ENCODE measurements at places on chromosomes 5 and 9.

- peaks cover 15% of the 10 kb centered on the region for H3K4me1 ChIP-seq
- peaks cover 71% of the 10 kb centered on the region for H3K27me3 ChIP-seq
- no peak within 1 kb of the TSS for H3K27ac ChIP-seq
- no peak for DNase-seq
- no peaks in the 10 kb centered on the region for H3K36me3 ChIP-seq
- H3K4me3 ChIP-seq, result peak within 1 kb of the TSS; percentile 67
Measured at GRCh38 chr5:73120222-73121118, at the start of gene TMEM171. TMEM171 (plus strand) TSS chr5:73120575; CDS start chr5:73123374, 2,799 bp downstream.

DNA sequence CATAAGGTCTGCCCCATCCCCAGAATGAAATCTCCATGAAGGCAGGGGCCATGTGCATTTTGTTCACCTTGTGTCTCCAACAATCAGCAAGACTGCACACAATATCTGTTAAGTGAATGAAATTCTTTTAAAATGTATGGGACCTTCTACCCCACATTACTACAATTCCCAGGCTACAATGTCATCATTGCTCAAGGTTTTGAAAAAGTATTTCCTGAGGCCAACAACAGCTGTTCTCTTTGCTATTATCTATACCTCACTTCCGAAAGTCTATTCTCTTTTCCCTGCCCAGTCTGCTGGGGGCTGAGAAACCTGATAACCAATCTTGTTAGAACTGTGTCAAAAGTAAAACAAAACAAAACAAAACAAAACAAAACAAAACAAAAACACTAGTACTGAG lies 29.2 kb downstream of the HOMER1 start:
- H3K27me3 ChIP-seq, result no peaks in the 10 kb centered on the region
- peaks cover 32% of the 10 kb centered on the region for H3K4me1 ChIP-seq
- no peak for DNase-seq
- H3K36me3 ChIP-seq, result no peaks in the 10 kb centered on the region

DNA sequence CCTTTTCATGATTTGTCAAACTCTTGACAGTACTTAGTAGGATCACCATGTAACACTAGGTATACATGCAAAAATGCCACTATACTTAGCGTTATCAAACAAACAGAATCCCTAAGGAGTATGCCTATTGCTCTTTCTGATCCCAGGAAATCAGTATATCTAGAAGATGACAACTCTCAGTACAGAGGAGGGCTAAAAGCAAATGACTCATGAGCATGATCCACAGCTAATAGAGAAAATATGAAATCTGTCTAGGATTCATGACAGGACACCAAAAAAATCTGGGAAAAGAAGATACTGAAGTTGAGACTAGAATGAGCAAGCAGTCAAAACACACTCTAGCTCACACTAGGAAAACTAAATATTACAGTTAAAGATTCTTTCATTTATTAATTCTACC lies 89.2 kb downstream of the RAPGEF6 start:
- no peak for DNase-seq
- H3K27ac ChIP-seq, result no peak overlapping the region
- no peaks in the 10 kb centered on the region for H3K27me3 ChIP-seq
- peaks cover 9% of the 10 kb centered on the region for H3K36me3 ChIP-seq

GRCh38 chr5:143052967-143053682 lies 282.9 kb downstream of the ARHGAP26 start:
- peaks cover 28% of the 10 kb centered on the region for H3K36me3 ChIP-seq
- no peak for DNase-seq
- no peak overlapping the region for H3K4me3 ChIP-seq
- H3K27me3 ChIP-seq, result no peaks in the 10 kb centered on the region
- peaks cover 70% of the 10 kb centered on the region for H3K4me1 ChIP-seq

DNA sequence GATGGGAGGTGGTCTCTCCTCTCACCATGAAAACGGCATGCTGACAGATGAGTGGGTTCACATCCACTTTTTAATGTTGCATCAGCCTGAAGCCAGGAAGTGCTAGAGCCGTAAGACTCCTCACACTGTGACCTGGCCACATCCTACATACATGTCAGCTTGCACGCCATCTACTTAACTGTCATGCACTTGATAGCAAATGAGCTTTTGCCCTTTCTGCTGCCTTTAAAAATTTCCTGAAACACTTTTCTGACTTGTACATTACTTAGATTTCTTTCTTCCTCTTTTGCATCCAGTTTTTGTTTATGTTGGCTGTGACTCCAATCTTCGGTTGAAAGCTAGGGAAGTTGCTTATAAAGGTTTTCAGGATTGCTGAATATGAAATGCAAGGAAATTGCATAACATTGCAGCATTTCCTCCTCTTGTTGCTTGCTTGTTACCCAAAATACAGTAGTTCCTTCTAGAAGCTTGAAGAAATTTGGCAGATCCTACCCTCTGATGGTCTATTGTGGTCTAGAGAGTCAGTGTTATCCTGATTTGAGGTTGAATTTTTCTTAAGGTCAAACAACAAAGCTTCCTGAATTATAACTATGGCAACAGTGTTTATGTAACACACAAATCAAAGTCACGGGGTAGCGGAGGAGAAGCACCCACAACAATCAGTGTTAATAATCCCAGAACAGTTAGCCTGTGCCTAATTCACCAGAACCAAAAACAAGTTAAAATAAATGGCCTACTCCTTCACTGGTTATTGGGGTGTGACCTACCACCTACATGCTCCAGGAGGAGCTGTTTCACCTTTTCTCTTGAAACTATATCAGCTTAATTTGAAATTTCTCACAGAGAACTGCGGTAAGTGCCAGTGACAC lies 232.5 kb downstream of the ARHGAP26 start:
- no peaks in the 10 kb centered on the region for H3K36me3 ChIP-seq
- no peak for DNase-seq
- peaks cover 75% of the 10 kb centered on the region for H3K4me1 ChIP-seq
- peak overlapping the region; percentile 13 for H3K4me3 ChIP-seq
- peak overlapping the region; percentile 78 for H3K27ac ChIP-seq

DNA sequence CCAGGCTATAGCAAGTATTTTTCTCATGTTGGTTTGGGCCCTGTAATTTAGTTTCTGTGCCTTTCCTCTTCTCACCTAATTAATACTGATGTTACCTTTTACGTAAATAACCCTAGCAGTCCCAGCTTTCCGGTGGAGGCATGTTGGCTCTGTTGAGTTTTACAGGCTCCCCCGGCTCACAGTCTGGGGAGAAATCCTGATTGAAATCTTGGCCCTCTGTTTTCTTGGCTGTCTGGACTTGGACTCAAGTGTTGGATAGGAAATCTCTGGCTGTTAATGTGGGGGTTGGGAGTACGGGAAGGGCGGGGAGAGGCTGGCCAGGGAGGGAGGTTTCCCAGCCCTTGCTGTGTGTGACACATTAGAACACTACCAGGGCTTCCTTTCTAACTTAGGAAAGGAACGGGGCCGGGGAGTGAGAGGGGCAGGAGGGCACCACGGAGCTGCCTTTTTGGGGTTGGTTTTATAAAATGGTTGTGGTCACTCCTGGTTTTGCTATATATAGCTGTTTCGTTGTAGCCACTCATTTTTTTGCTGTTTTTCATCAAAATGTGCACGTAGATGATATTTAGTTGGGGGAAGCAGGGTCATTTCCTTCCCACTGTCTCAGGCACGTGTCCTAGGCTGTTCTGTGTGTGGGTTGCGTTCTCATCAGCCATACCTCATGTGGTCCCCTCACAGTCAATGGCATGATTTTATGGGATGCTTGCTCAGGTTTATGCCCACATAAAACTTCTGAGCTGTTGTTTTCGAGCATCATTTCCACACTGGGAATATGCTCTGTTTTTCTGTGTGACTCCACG lies 11.0 kb downstream of the TRIO start:
- no peaks in the 10 kb centered on the region for H3K36me3 ChIP-seq
- peaks cover 76% of the 10 kb centered on the region for H3K4me1 ChIP-seq
- peak; percentile 71 for DNase-seq
- no peaks in the 10 kb centered on the region for H3K27me3 ChIP-seq

DNA sequence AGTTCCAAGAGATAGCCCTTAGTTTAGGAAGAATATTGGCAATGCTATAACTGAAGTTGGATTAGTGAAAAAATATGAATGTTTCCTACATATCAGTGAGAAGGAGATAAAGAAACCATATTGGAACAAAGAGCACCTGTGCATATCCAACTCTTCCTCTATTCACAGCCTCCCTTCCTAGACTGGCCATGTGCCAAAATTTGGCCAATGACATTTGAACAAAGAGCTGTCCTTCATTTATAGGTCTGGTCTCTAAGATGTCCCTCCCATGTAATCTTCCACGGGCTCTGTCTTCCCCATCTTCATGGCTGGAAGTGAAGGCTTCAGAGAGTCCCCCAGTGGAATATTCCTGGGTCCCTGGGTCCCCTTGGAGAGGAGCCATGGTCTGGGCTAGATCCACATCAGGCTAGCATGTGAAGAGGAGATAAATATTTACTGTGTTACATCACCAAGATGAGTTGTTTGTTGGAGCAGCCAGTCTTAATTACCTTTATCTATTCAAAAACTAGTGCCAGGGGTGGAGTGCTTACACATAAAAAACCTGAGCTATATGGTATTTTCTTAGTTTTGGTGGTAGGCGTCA lies 190.0 kb upstream of the S1PR3 start:
- no peaks in the 10 kb centered on the region for H3K27me3 ChIP-seq
- no peak for DNase-seq
- no peak overlapping the region for H3K4me3 ChIP-seq
- no peak overlapping the region for H3K27ac ChIP-seq

GRCh38 chr5:93226202-93226735 lies 354.8 kb downstream of the NR2F1-AS1 start:
- no peak overlapping the region for H3K27ac ChIP-seq
- H3K4me1 ChIP-seq, result no peaks in the 10 kb centered on the region

GRCh38 chr5:172875505-172876279 lies 41.6 kb downstream of the ERGIC1 start:
- H3K4me1 ChIP-seq, result peaks cover 88% of the 10 kb centered on the region
- peak overlapping the region; percentile 95 for H3K27ac ChIP-seq
- no peaks in the 10 kb centered on the region for H3K36me3 ChIP-seq
- no peak overlapping the region for H3K4me3 ChIP-seq
- no peak for DNase-seq

- H3K27me3 ChIP-seq, result peaks cover 63% of the 10 kb centered on the region
- peaks cover 41% of the 10 kb centered on the region for H3K4me1 ChIP-seq
- no peaks in the 10 kb centered on the region for H3K36me3 ChIP-seq
- DNase-seq, result no peak
Measured at GRCh38 chr9:135087899-135088347, 455 bp downstream of the OLFM1 start.

- no peaks in the 10 kb centered on the region for H3K27me3 ChIP-seq
- H3K36me3 ChIP-seq, result no peaks in the 10 kb centered on the region
- no peak overlapping the region for H3K27ac ChIP-seq
- no peaks in the 10 kb centered on the region for H3K4me1 ChIP-seq
Measured at GRCh38 chr9:70949239-70949638, 172.2 kb downstream of the TRPM3 start.

DNA sequence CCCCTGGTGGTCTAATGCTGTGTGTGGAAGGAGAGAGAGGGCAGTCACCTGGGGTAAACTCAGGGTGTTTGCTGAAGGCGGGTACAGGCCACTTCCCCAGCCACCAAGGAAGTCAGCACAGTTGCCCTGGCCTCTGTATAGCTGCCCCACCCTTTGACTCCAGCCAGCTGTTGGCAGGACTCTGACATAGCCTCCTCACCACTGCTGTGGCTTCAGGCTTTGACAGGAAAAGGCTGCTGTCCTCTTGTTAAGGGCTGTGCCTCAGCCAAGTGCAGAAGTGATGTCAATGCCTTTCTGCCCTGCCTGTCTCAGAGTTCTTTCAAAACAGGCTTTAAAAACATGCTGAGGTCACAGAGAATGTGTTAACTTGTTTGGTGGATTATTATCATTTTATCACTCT lies 487.2 kb upstream of the KLF4 start:
- peaks cover 18% of the 10 kb centered on the region for H3K4me1 ChIP-seq
- H3K27ac ChIP-seq, result peak overlapping the region; percentile 34
- no peaks in the 10 kb centered on the region for H3K36me3 ChIP-seq
- DNase-seq, result peak; percentile 72

DNA sequence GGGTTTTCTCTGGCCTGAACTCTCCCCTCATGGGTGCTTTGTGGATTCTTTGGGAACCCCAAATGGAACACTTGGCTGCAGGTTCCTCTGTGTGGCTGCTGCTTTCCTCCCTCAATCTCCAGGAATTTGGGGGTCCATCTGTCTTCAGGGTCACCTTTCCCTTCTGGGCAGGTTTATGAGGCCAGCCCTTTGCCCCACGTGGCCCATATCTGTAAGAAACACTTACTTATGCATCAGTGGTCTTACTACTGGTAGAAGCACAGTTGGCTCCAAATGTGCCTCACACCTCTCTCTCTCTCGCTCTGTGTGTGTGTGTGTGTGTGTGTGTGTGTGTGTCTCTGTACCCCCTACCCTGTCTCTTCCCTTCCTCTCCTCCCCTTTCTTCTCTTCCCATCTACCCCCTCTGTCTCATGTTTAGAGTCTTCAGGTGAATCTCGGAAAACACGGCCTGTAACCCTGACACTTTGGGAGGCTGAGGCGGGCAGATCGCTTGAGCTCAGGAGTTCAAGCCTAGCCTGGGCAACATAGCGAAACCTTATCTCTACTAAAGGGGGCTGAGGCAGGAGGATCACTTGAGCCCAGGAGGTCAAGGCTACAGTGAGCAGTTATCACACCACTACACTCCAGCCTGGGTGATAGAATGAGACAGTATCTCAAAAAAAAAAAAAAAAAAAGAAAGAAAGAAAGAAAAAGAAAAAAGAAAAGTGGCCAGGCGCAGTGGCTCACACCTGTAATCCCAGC lies 26.8 kb downstream of the C5orf15 start:
- H3K4me3 ChIP-seq, result no peak overlapping the region
- H3K4me1 ChIP-seq, result peaks cover 5% of the 10 kb centered on the region
- H3K27me3 ChIP-seq, result no peaks in the 10 kb centered on the region
- no peak for DNase-seq

DNA sequence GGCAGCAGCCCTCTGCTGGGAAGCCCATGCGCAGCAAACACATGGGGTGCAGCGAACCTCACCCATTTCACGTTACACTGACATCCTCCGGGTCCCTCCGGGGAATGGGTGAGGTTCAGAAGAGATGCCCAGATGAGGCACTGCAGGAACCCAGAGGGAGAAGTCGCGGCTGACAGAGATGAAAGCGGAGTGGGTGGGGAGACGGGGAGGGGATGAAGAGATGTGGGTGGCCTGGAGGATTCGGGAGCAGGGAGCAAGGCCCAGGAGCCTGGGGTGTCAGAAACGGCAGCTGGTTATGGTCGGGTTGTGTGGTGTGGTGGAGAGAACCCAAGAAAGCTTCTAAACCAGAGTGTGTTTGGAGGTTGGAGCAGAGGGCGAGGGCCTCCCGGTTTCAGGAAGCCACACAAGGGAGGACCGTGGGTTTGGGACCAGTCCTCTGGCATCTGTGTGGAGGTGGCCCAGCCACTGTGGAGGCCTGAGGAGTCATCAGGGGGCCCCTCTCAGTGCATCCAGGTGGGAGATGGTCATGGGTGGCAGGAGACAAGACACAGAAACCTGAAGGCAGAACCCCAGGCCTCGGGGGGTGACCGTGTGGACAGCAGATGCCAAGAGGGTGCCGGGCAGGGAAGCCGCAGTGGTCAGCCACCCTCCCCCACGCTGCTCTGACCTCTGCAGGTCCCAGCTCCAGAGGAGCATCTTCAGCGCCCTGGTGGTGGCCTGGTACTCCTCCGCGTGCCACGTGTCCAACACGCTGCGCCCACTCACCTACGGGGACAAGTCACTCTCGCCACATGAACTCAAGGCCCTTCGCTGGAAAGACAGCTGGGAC lies 8.6 kb downstream of the UCK1 start:
- no peak for DNase-seq
- no peak overlapping the region for H3K4me3 ChIP-seq
- H3K4me1 ChIP-seq, result peaks cover 23% of the 10 kb centered on the region
- H3K36me3 ChIP-seq, result peaks cover 93% of the 10 kb centered on the region
- no peaks in the 10 kb centered on the region for H3K27me3 ChIP-seq
- no peak overlapping the region for H3K27ac ChIP-seq

GRCh38 chr5:166596043-166596442 lies 1695.4 kb upstream of the WWC1 start:
- no peaks in the 10 kb centered on the region for H3K27me3 ChIP-seq
- no peak overlapping the region for H3K4me3 ChIP-seq
- DNase-seq, result no peak
- H3K36me3 ChIP-seq, result no peaks in the 10 kb centered on the region

GRCh38 chr5:17127743-17128231 lies 89.6 kb upstream of the BASP1 start:
- peaks cover 18% of the 10 kb centered on the region for H3K4me1 ChIP-seq
- no peak overlapping the region for H3K27ac ChIP-seq
- DNase-seq, result no peak
